ENCODE measurements at places on chromosomes 6 and 20.

GRCh38 chr6:47579040-47579439 lies 101.5 kb downstream of the CD2AP start:
- H3K4me1 ChIP-seq = no peaks in the 10 kb centered on the region
- no peak overlapping the region for H3K27ac ChIP-seq
- no peak for DNase-seq

GRCh38 chr6:132445201-132445951 lies 44.1 kb upstream of the MOXD1 start:
- no peak overlapping the region for H3K4me3 ChIP-seq
- H3K27ac ChIP-seq = no peak overlapping the region
- DNase-seq = no peak
- peaks cover 21% of the 10 kb centered on the region for H3K36me3 ChIP-seq

DNA sequence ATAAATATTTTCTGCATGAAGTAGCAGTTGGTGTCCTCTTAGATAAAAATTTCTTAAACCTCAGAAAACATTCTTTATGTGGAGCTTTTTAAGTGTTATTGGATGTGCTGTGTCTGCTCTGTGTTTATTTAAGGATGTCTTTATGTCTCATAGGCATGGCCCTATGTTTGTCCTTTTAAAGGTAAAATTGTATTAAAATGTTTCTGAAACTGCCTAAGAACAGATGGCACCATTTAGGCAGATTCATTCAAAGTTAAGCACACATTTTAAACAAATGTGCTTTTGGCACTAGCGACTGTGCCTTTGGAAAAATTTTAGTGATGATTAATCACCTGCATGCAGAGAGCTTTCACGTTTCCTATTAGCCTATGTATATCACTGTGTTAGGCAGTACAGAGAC lies 125.2 kb downstream of the KIF6 start:
- H3K36me3 ChIP-seq = no peaks in the 10 kb centered on the region
- no peaks in the 10 kb centered on the region for H3K27me3 ChIP-seq
- no peak for DNase-seq
- H3K4me1 ChIP-seq = no peaks in the 10 kb centered on the region
- H3K27ac ChIP-seq = no peak overlapping the region

DNA sequence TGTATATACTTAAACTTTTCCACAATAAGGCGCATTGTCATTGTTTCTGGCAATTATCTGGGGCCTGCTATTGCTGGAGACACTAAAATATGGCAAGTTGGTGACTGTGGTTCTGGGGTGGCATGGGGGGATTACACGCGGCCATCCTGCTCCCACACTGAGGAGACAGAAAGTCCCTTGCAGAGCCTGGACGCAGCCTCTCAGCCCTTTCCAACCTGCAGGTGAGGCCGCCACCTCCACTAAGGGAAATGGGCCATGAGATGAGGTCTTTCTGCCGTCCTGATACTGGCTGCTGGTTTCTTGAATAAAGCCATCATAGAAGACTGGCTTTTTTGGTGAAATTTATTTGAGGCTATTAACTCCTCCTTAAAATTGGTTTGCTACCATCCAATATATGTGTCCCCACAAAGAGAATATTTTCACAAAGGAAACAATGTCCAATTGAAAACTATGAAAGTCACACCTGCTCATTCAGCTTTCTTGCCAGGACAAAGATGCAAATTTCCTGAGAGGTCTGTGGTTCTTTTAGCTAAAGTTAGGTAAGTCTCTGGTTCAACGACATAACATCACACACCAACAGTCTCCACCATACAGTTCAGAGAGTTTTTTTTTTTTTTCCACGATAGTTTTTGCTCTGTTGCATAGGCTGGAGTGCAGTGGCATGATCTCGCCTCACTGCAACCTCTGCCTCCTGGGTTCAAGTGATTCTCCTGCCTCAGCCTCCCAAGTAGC lies 13.0 kb downstream of the TXNDC5 start:
- no peaks in the 10 kb centered on the region for H3K27me3 ChIP-seq
- no peaks in the 10 kb centered on the region for H3K36me3 ChIP-seq
- H3K27ac ChIP-seq = no peak overlapping the region
- DNase-seq = no peak

DNA sequence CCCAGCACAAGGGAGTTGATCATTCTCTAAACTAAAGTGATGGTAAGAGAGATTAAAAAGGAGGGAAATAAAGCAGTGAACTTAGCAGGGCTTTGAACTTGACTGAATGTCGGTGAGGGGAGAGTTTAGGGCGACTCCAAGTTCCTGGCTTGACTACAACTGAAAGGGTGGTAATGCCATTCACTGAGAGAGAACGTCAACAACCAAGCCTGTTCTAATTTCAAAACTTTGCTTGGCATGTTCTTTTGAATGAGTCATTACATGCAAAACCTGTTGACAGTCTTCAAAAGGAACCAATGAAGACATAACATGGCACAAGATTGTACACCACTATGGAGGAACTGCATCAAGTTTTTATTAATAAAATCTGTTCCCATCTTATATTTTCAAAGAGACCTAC lies 10.3 kb upstream of the MYB start:
- H3K36me3 ChIP-seq = no peaks in the 10 kb centered on the region
- no peak overlapping the region for H3K4me3 ChIP-seq
- DNase-seq = no peak
- H3K27me3 ChIP-seq = no peaks in the 10 kb centered on the region

DNA sequence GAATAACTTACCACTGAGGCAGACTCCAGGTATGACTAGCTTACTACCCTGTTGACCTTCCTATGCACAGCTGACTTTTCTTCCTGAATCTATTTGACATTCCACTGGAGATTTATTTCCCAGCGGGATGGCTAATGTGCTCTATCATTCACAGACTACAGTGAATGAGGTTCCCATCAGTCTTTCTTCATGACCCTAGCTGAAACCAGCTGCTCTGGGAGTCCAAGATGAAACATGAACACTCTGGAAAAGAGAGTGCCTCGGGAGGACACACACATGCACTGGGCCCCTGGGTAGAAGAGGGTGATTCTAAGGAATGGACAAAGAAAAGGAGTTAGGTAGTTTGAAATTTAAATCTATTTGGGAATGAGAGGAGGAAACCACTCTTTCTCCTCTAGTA lies 82.6 kb upstream of the DST start:
- no peak for DNase-seq
- no peaks in the 10 kb centered on the region for H3K36me3 ChIP-seq
- no peak overlapping the region for H3K4me3 ChIP-seq
- no peak overlapping the region for H3K27ac ChIP-seq
- H3K27me3 ChIP-seq = no peaks in the 10 kb centered on the region
- H3K4me1 ChIP-seq = no peaks in the 10 kb centered on the region

DNA sequence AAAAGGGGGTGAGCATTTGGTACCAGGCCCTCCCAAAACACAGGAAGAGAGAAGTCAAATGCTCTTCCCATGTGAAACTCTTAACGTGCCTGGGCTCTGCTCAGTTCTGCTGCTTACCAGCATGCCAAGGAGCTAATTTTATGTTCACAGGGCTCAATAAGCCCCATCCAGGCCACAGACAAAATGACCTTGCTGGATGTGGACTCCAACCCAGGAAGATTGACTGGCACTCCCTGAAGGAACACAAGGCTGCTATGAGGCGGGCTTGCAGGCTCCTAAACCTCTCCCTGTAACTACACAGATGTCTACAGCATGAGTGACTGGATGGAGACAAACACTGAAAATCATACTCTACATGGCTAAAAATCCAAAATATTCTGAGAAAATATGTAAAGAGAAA lies 50.6 kb downstream of the CHD6 start:
- no peak overlapping the region for H3K4me3 ChIP-seq
- DNase-seq = no peak
- peaks cover 6% of the 10 kb centered on the region for H3K4me1 ChIP-seq
- no peak overlapping the region for H3K27ac ChIP-seq
- H3K27me3 ChIP-seq = no peaks in the 10 kb centered on the region

GRCh38 chr6:106642476-106642875 lies 13.1 kb downstream of the QRSL1 start:
- H3K36me3 ChIP-seq = no peaks in the 10 kb centered on the region
- H3K27ac ChIP-seq = no peak overlapping the region
- H3K27me3 ChIP-seq = no peaks in the 10 kb centered on the region
- no peak overlapping the region for H3K4me3 ChIP-seq
- peaks cover 1% of the 10 kb centered on the region for H3K4me1 ChIP-seq

DNA sequence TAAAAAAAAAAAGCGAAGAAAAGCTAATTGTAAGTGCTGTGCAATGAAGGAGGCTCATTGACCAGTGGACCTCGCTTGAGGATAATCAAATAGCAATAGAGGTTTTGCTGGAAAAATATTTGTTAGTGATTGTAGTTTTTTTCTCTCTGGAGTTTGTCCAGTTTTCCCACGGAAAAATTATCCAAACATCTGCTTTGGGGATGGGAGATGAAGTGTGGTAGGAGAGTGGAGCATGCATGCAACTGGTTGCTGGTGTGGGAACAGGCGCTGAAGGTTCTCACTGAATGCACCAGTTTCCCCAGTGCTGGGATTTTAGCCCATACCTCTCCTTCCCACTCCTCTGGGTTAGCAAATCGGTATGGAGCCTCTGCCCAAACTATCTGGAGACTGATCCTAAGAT lies 281.7 kb upstream of the TAB2 start:
- no peaks in the 10 kb centered on the region for H3K4me1 ChIP-seq
- no peak for DNase-seq
- H3K4me3 ChIP-seq = no peak overlapping the region
- H3K27ac ChIP-seq = no peak overlapping the region
